ENCODE measurements at places on chromosomes 1 and 21. TPM values are rescaled to one million over a fixed set of nuclear protein-coding genes. Genes with fewer than 3 reads are reported as not detected.

The LYPD8 gene
- 40.8 TPM for total RNA-seq

The NKAIN1 gene
- total RNA-seq = 0.20 TPM

DNA sequence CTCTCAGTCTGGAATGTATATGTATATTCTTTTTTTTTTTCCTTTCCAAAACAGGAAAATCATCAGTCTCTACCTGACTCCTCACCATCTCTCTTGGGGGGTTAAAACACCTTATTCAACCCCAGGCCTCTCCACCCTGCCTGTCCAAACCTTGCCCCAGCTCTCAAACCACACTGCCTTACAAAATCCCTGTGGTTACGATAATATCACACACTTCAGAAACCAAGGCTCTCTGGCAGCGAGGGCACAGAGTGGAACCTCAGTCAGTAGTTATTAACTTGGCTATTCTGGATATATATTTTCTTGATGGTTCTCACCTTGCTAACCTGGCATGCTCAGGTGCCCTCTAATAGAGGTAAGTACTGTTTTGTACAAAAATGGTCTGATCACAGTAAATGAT, 24.7 kb downstream of the KIAA0040 start:
- no peak for DNase-seq

- DNase-seq = no peak
Observed at GRCh38 chr1:30742963-30743559, 14.5 kb downstream of the LAPTM5 start.

DNA sequence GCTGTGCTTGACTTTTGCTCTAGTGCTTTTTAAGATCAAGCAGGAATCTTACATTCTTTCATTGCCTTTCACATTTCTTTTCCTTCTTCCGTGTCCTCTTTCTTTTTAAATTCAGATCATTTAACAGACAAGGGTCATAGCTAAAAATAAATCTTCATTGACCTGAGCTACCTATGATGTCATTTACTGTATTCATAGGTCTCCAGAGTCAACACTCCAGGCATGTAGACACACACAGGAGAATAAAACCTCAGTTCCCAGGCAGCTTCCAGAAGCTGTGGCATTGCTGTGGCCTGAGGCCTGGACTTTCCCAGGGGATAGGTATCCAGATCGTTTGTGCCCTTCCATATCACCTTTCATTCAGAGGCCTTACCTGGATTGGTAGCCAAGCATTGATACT, 38.5 kb upstream of the ENAH start:
- DNase-seq = no peak

Measured in colonic mucosa (tissue), 4 donors.